T-helper 1 cell (primary cell): ENCODE measurements at places on chromosomes 1 and 21.

GRCh38 chr21:33127154-33127867 lies 57.4 kb downstream of the OLIG1 start:
- DNase-seq: no peak

- no peak for DNase-seq
Observed at GRCh38 chr1:15714406-15715136, 21.5 kb upstream of the SLC25A34 start.

GRCh38 chr21:46056450-46056903 lies 41.4 kb upstream of the COL6A2 start:
- no peak for DNase-seq

- no peak for DNase-seq
Observed at GRCh38 chr1:75079538-75080290, 54.5 kb upstream of the LHX8 start.

DNA sequence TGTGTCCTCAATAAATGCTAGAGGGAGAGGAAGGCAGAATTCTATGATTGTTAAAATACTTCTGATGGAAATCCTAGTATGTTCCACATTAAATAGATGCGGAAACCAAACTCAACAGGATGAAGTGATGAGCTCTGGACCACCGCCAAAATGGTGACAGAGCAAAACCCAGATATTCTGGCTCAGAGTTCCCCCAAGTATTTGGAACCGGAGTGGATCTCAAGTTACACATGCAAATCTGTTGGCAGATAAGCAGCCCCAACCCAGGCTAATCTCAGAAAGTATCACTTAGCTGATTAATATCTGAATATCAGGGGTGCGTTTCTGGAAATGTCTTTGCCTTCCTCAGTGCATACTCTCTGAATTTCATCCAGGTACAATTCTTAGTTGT lies 17.4 kb upstream of the GRHL3 start:
- no peak for DNase-seq

- DNase-seq: no peak
Observed at GRCh38 chr1:64663668-64664067, 81.2 kb upstream of the RAVER2 start.

GRCh38 chr21:22650226-22650625 lies 1652.0 kb downstream of the NCAM2 start:
- DNase-seq: no peak

DNA sequence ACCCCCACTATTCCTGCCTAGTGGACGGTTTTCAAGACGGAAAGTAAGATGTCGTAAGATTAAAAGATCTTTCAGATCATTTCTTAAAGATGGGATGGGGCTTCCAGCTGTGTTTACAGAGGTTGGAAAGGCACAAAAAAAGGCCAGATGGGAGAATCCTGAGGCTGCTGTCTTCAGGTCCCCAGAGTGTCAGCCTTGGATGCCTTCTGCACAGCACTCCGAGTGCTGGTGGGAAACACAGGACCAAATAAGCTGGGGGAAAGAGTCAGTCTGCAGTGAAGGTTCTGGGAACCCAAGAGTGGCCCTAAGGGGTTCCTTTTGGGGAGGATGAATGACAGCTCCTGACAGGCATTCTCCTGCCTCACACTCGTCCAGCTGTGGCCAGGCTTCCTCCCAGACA lies 96.5 kb downstream of the COLGALT2 start:
- DNase-seq: no peak
